ENCODE measurements at places on chromosomes 4 and X.

DNA sequence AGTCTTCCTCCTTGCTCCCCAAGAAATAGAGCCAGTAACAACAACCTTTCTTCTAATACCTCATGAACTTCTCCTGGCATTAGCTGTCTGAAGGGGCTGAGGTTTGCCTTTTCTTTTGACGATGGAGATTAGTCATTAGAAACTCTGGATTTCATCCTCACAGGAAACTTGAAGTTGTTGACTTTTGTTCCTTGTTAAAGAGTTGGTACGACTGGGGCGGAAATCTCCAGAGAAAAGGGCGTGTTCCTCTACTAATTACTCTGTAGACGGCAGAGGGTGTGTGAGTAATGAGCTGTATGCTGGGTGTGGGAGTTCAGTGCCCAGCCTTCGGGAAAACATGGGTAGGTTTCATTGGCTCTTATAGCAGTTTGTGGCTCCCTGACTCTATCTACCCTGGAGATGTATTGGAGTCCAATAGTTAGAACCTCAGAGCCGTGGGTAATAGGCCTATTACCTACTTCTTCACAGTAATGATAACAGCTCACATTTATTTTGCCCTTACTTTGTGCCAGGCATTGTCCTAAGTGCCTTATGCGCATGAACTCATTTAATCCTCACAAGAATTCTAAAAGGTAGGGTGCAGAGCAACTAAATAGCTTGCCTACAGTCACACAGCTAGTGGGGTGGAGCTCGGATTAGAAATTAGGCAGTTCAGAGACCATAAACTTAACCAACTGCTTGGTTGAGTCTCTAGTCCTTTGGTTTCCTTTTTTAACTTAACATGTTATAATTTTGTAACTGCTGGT is 23.4 kb downstream of the TMEM164 start:
- DNase-seq: no peak

DNA sequence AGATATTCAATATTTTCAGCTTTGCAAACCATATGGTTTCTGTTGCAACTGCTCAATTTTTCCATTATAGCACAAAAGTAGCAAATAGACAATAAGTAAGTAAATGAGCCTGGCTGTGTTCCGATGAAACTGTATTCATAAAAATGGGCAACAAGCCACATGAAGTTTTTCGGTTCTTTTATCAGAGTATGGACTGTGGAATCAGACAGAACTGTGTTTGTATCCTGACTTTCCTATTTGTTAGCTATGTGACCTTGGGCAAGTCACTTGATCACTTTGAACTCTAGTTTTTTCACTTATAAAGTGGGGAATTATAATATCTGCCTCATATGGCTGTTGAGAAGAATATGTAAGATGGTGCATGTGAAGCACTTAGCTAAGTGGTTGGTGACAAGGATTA is 23.4 kb upstream of the ADGRA3 start:
- DNase-seq: no peak

DNA sequence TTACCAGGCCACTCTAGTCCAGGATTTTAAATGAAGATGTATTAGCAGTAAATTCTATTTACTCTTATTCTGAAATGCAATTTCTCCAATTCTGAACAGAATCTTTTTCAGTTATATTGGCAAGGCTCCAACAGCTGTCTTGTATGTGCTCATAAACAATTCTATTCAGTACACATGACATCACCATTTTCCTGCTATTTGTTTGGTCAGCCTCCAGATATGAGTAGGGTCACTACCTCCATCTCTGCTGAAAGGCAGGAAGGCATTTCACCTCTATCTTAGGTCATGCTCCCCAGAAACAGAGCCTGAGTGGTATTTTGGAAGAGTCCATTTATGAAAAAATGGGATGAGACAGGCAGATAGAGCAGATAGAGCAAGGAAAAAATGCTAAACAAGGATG is 151.1 kb upstream of the ADGRL3 start:
- DNase-seq: no peak

DNA sequence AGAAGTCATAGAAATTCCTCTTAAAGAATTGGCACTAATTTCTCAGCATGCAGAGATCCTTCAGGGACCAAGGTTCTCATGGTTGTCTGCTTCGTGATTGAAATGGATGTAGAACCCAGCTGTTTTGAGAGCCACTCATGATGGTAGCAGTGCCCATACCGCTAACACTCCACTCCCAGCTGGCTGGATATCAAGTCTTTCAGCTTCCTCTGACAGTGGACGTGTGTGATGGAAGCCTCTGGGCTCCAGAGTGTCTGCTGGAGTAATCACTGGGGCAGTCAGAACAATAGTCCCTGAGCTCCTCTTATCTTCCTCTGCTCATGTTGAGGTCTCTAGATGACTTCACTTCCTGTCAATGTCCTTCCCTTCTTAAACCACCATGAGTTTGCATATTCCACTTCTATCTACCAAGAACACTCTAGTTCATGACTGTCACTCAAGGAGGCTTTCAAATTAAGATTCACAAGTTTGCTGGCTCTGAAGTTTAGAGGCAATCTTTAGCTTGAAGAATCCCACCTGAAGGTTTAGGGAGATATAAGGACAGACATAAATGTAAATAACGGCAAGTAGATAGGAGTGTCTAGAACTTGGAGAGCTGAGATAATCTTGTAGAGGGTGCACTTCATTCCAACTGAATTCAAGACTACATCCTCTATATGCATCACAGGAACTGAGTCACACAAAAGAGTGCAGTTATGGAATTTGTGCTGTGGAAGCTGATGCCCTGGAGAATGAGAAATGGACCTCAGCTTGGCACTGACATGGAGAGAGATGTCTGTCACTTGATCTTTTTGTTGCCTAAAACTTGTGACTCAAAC is 64.5 kb upstream of the WDR1 start:
- no peak for DNase-seq

DNA sequence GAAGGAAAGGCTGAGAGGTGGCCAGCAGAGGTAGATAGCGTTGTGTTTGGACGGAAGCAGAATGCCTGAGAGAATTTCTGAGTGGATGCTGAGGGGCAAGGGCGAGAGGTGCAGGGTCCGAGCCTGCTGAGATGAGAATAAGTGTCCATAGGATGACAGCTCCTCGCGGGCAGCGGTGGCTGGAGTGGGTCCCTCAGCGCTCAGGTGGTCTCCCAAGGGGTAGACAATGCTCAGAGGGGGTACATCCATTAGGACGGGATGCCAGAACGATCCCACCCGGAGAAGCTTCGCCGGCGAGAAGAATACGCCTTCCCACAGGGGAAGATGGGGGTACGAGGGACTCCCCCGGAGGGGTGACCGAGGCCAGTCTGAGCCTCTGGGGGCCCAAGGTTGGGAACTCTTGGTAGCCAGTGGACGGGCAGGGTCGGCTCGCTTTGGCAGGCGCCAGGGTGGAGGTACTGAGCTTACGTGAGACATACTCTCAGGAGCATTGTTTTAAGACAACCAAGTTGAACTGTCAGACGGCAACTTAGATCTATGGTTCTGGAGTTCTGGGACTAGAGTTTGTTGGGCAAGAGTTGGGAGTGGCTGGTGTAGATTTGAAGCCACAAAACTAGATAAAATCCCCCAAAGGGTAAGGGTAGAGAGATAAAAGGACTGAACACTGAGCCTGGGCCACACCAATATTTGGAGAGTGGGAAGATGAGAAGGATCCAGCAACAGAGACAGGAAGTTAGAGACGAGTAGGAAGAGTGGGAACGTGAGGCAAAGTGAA is 15.8 kb downstream of the BRCC3 start:
- DNase-seq: no peak

DNA sequence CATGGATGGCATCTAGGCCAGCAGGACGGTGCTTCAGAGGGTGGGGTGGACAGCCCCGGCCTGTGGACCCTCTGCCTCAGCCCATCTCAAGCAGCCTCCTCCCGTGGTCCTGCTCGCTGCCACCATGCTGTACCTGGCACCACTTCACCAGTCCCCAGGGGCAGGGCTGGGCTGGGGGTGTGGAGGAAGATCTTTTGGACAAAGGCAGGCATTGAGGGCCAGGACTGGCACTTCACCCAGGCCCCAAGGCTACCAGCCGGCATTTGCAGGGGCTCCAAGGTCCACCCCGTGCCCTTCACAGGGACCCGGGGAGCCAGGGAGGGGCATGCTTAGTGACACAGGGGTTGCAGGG is 713 bp downstream of the PLXNB3 start:
- DNase-seq: no peak

DNA sequence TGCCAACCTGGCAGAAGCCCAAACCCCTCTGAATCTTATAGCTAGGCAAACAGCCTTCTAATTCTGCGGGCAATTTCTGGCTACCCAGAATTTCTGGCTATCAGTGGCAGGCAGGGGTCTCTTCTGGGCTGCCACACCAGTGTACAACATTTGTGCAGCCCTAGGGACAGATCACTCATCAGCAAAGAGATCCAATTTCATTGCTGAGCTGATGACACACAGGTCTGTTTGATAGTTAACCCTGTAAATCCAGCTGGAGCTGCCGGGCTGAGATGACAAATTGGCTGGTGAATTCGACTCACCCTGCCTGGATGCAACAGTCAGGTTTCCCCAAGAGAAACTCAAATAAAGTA is 2.4 kb downstream of the MID1 start:
- no peak for DNase-seq

DNA sequence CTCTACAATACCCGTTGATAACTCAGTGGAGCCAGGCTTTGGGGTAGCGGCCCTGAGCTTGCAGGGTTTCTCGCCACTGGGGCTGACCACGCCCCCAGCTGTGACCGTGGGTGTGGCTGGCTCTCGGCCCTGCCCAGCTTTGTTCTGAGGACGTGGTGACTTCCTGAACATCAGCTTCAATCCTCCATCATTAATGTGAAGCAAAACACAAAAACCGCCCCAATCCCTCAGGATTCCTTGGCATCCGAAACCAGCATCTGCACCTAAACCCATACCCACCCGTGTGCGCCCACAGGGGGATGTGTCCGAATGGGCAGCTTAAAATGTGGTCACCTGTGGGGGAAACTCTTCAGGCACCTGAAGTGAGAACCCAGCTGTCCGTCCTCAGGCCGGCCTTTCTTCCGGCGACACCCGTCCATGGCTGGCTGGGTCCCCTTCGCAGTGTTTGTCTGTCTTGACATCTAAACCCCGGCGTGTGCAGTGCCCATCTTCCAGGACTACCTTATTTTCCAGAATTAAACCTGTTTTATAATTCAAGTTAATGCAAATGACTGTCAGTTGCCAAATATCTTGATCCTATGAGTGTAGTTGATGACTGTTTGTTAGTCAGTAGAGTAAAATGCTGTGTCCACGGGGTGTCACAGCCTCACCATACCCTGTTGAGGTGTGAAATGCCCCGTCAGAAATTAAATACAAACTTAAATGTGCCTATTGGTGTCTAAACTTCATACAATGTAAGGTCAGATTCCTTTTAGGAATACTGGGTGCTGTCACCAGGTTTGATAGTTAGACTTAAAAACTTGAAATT is 27.3 kb downstream of the NELFA start:
- no peak for DNase-seq

- DNase-seq: no peak
These were observed 665.6 kb upstream of the CPEB2 start for GRCh38 chr4:14336656-14337055.

DNA sequence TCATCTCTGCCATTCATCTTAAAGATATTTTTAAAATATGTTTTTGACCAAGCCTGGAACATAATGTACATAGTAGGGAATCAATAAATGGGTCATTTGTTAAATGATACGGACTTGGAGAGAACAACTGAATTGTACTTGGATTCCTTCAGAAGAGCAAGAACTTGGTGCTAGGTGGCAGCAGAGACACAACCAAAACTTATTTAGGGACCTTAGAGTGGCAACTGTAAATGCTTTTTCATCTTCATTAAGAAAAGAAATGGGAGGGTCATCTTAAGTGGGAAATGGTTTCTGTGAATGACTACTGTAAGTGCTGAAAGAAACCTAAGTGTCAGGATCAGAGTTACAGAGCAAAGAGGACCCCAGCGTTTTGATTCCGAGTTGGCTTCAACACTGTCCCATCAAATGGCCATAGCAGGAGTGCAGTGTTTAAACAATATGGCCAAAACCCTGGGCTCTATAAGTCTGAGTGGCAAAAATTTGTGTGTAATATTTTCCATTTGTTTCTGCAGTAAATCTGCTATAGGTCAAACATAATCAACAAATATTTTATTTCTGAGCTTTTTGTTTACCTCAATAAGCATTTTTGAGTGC is 213.6 kb downstream of the PALLD start:
- DNase-seq: peak; percentile 62

GRCh38 chr4:139916041-139916440 is 237.9 kb downstream of the MAML3 start:
- DNase-seq: no peak

All from smooth muscle cell of the brain vasculature (primary cell).